ENCODE measurements at places on chromosomes 6 and 20.

- DNase-seq: no peak
Observed at GRCh38 chr6:6775074-6775473, 186.6 kb downstream of the LY86 start.

GRCh38 chr6:88120635-88121034 is 45.5 kb downstream of the CNR1 start:
- DNase-seq: no peak

DNA sequence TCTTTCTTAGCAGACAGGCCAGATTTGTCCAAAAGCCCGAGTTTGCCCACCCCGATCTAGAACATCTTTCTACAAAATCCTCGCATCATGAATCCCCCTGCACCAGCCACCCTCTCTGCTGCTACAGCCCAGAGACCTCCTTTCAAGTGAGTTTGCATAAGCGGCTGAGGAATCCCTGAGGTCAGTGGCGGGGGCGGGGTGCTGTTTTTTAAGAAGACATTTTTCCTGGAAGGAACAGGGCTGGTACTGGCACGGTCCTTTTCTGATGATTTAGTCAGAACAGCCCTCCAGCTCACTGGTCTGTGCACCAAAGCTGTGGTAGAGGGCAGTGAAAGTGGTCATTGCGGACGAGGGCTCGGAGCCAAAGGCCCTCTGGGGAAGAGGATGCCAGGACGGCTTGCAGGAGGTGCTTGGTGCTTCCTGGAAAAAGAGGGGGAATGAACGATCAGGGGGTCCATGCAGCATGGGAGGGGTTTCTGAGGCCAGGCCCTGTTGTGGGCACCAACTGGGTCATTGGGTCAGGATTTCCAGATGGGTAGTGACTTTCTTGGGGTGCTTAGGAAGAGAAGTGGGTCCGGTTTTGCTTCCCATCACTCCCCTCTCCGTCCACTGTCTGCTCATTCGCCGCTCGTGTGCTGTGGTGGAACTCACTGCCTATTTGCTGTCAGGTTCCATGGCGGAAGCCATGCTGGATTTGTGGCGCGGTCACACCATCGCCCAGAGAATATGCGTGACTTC is 50.4 kb downstream of the GNAS-AS1 start:
- DNase-seq: no peak

GRCh38 chr6:126069449-126069848 is 83.1 kb downstream of the TRMT11 start:
- DNase-seq: no peak

DNA sequence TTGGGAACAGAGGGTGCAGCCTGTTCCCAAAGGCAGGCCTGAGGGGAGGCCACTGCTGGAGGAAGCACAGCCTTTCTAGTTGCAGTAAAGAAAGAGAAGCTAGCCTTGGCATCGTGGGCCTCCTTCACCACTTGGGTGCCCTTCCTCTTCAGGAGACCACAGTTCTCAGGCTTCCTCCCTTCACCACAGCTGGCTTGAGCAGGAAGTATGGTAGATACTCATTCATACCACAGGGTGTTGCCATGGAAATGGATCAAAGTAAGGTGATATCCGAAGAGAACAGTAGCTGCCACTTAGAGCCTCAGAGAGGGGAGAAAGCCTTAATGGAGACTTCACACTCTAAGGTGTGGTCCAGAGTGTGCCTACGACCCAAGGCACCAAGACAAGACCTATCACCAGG is 120.4 kb upstream of the RIPOR2 start:
- peak; percentile 52 for DNase-seq

DNA sequence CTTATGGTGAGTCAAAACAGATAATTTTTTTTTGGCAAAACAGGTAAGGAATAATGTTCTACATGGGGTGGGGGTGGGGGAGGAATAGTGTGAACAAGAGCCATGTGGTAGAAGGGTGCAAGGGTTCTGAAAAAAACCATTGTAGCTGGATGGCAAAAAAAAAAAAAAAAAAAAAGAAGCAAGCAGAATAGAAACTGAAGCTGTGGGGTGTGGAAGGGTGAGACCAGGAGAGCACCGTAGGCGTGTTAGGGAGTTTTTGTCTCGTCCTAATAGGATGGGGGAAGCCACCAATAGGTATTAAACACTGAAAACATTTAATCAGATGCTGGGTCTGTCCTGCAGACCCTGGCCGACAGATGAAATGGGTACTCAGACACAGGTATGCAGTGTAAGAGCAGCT is 110.1 kb downstream of the ADTRP start:
- no peak for DNase-seq

DNA sequence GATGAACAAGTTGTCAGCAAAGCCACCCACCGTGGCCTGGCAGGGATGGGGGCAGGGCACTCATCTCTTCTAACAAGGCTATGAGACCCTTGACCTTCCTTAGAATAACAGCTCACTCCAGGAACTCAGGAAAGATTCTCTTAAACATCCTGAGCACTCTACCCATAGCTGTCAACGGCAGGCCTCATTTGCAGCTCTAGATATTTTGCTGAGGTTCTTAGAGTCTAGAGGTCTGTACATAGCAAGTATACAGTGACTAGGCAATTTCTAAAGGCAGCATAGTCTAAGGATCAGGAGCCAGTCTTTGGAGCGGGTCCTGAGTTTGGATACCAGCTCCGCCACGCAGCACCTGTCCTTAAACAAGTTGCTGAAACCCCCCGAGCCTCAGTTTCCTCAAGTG is 11.7 kb downstream of the TRERF1 start:
- DNase-seq: no peak

DNA sequence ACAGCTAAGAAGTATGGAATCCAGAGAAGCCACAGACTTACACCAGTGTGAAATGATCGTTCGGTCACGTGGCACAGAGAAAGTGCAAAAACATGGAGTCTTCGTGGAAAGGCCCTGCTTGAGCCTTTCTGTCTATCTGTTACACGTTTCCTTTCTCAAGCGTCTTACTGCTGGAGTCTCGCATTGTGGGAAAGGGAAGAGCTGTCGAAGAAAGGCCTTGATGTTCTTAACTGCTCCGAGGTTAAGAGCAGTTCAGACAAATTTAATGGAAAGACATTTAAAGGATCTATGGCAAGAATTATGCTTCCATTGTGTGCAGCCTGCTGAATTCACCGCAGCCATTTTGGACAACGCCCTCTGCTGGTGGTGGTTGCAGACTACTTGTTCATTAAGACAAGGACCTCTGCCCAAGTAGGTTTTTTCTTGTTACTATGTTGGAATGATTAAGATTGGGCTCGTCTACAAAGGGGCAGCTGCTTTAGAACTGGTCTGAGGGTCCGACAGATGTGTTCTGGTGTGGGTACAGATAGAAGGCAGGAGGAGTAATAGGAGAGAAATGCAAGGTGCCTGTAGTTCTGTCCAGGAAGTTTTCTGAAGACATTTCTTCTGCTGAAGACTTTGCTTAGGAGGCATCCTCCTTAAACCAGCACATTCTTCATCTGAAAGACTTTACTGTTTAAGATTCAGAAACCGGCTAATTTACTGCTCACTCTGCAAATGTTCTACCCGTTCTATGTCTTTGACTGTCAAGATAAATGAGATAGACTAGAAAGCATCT is 24.7 kb upstream of the CCN6 start:
- DNase-seq: peak; percentile 27

GRCh38 chr20:39968495-39968894 is 720.5 kb downstream of the MAFB start:
- DNase-seq: no peak

GRCh38 chr20:37714978-37715672 is 21.3 kb downstream of the CTNNBL1 start:
- DNase-seq: no peak

DNA sequence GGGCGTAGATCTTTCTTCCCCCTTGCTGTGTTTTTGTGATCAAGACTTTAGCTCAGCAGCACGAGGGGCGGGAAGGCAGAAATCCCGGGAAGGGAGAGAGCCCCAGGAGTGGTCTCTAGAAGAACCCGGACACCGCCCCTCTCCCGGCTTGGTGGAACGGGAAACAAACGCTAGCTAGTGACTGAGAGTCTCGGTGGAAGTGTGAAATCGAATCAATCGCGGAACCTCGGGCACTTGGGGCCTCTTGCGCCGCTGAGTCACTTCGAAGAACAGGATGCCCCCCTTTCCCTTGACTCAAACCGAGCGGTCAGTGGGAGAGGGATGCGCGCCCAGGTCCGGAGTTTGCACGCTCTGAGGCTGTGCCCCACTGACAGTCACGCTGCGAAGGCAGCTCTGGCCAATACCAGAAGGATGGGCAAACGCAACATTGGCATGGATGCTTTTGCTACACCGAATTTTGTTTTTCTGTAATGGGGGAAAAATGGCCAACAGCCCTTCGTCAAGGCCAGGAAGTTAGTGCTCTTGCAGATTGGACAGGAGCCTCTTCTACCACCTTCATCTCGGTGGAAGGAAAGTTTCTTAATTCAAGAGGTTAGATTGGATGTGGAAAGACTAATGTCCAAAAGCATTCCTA is 1.6 kb upstream of the OLIG3 start:
- no peak for DNase-seq

DNA sequence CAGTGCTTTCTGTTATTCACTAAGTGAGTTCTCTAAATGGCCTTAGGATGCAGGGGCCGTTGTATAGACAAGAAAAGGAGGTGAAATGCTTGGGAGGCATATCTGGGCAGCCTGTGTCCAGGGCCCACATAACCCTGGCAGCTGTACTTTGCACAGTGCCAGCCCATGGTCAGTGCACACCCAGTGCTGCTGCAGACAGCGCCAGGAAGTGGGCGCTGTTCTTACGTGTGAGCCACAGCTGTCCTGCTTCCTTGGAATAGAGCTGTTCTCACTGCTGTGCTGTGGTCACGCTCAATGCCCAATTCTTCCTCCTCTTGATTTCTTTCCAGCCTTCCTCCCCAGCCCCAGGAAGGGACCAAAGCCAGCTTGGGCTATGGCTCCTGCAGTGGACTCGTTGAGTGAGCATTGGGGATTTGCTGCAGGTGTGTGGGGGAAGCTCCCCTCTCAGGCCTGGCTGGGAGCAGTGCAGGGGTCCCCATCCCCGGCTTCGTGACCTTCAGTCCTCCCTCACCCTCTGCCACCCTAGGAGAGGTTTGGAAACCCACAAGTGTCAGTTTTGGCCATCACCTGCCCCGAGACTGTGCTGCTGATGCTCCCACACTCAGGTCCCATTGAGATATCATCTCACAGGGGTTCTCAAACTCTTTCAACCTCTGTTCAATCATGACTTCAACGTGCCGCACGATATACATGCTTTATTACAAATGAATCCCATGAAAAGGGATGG is 246.8 kb upstream of the EXOC2 start:
- DNase-seq: no peak

GRCh38 chr6:14390805-14391204 is 273.2 kb downstream of the CD83 start:
- DNase-seq: no peak

DNA sequence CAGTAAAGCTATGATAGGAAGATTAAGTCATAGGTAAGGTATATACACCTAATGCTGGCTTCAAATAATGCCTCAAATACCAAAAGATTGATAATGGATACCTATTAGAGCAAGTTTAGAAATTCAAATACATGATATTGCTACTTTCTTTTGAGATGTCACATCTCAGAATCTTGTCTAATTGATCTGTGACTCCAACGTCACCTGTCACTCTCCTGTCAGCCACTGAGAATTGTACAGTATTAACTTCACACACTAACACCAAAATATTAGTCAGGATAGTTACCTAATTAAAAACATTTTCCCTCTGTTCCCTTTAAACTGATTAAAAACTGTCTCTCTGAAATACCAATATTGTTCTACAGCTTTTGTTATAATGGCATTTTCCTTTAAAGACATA is 575.5 kb upstream of the ID4 start:
- no peak for DNase-seq

- DNase-seq: no peak
Observed at GRCh38 chr6:14047151-14047740, 70.3 kb upstream of the CD83 start.

Measured in T-helper 17 cell (primary cell).